Thyroid gland (tissue), 4 donors: ENCODE measurements at places on chromosomes 12 and 14. TPM values are rescaled to one million over a fixed set of nuclear protein-coding genes. Genes with fewer than 3 reads are reported as not detected.
A peak's percentile ranks its signal among the peaks of the same experiment; 100 is the strongest.

RAB15 gene
- total RNA-seq, result 6.0 TPM

KLRG1 gene
- 1.1 TPM for total RNA-seq

GSG1 gene
- total RNA-seq, result 1.2 TPM

SPX gene
- 48.2 TPM for total RNA-seq

FERMT2 gene
- 57.1 TPM for total RNA-seq

FOS gene
- 38.8 TPM for total RNA-seq

IFNG-AS1 gene
- total RNA-seq, result not detected

POTEG gene
- not detected for total RNA-seq

DNA sequence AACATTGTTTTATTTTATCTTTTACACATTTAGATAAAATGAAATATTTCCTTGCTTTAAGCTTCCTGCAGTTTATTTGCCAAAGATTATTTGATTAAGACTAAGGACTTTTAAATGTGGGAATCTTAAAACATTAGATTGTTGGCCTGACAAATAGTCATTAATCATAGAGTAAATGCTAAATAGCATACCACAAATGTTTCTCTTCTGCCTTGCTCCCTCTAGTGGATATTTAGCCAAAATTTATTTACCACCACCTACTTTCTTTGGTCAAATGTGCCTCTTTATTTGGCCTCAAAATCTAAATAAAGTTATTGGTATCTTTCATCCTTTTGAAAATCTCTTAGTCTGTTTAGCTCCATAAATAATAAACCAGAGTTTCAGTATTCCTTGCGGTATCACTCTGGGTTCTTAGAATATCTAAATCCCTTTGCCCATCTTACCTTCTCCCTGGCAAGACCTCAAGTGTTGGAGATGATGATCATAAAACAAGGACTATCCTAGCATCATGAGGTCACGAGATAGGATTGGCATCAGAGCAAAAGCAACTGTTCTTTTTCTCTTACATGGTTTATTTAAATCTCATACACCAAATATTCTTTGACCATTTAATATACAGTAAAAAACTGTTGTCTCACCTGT, 150.6 kb upstream of the AEBP2 start:
- H3K27ac ChIP-seq, result no peak overlapping the region
- no peaks in the 10 kb centered on the region for H3K36me3 ChIP-seq

- DNase-seq, result no peak
- H3K36me3 ChIP-seq, result no peaks in the 10 kb centered on the region
- H3K4me1 ChIP-seq, result no peaks in the 10 kb centered on the region
- H3K4me3 ChIP-seq, result no peak overlapping the region
- H3K27ac ChIP-seq, result no peak overlapping the region
- no peaks in the 10 kb centered on the region for H3K27me3 ChIP-seq
These were observed 177.1 kb downstream of the CCDC91 start for GRCh38 chr12:28367326-28367725.

DNA sequence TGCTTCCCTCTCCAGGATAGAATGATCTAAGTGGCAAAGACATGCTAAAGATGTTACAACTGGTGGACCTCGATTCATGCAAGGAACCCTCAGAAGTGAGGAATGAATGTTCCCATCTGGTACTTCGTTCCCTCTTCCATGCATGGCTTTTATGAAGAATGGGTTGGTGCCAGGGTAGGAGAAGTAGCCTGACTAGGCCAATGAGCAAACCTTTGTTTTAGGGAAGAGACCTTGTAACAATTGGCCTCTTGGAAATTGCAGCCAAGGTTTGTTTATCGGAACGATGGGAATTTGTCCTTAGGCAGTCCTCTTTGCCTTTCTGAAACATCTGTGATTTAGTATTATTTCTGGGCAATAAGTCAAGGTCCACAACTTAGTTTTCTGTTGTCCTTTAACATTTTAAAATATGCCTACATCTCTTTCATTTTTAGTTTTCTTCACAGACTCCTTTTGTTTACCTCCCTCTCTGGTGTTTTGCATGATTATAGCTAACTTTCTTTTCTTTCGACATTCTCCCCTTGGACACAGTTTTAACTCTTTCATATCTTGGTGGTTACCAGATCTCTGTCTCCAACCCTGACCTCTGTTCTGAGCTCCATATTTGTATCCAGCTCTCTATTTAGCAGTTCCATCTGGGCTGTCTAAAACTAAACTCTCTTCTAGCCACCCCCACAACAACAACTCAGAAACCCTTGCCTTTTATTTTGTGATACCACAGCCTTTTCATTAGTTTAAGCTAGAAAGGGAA, 70.0 kb downstream of the DIP2B start:
- no peaks in the 10 kb centered on the region for H3K36me3 ChIP-seq
- H3K4me3 ChIP-seq, result no peak overlapping the region

DNA sequence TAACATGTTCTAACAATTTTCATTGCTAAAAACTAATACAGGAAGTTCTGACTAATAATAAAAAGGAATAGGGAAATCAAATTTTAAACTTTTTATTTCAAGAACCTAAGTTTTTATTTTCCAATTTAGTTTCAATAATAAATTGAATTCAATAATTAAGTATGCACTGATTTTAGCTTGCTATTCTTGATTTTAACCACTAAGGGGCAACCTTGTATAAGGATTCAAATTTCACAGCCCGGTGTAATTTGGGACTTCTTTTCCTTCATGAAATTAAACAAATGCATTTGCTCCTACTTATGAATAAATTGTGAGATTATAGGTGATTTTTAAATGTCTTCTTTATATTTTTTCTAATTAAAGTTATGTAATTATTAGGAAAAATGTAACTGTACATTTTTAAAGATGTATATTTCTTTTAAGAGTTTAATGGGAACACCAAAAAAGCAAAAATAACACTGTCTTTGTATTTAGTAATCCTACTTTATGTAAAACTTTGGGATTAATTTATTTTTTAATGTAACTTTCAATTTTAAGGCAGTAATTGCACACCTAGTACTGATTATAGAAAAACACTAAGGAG, 241.4 kb upstream of the PDZRN4 start:
- no peaks in the 10 kb centered on the region for H3K27me3 ChIP-seq
- H3K36me3 ChIP-seq, result no peaks in the 10 kb centered on the region
- no peak overlapping the region for H3K4me3 ChIP-seq
- H3K27ac ChIP-seq, result no peak overlapping the region
- no peak for DNase-seq
- no peaks in the 10 kb centered on the region for H3K4me1 ChIP-seq

DNA sequence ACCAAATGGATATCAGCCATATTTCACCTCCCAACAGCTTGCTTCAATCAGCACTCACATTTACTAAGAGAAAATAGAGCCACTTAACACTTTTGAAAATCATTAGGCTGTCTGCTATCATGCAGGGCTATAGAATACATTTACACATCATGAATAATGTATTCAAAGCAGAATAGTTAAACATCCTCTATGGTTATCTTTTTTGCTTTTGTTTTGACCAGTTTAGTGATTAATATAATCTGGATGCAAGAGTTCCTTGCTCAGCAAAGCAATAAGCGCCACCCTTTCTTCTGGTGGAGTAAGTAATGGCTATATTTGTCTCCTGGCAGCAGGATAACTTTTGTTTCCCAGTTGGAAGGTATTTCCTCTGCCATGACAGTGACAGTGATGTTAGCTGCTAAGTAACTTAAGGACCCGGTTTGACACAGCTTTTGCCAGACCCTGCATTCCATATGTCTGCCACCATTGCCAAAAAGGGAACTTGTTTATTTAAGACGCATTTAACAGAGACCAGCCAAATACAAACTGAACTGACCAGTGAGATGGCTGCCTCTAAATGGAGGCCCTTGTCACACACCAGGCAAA, 70.3 kb upstream of the NR2C1 start:
- H3K4me3 ChIP-seq, result no peak overlapping the region
- DNase-seq, result no peak
- peaks cover 7% of the 10 kb centered on the region for H3K4me1 ChIP-seq

GRCh38 chr12:19003987-19004619, 125.4 kb upstream of the PLEKHA5 start:
- no peak overlapping the region for H3K4me3 ChIP-seq
- H3K36me3 ChIP-seq, result no peaks in the 10 kb centered on the region
- no peaks in the 10 kb centered on the region for H3K4me1 ChIP-seq
- no peak overlapping the region for H3K27ac ChIP-seq
- H3K27me3 ChIP-seq, result no peaks in the 10 kb centered on the region
- no peak for DNase-seq

GRCh38 chr14:39459795-39460478, 27.7 kb upstream of the FBXO33 start:
- no peak overlapping the region for H3K4me3 ChIP-seq
- no peaks in the 10 kb centered on the region for H3K27me3 ChIP-seq
- no peak for DNase-seq
- H3K27ac ChIP-seq, result no peak overlapping the region

GRCh38 chr12:110537605-110538409, 35.7 kb downstream of the RAD9B start:
- no peak for DNase-seq
- H3K27ac ChIP-seq, result no peak overlapping the region
- peaks cover 3% of the 10 kb centered on the region for H3K4me1 ChIP-seq
- H3K36me3 ChIP-seq, result peaks cover 21% of the 10 kb centered on the region
- H3K27me3 ChIP-seq, result no peaks in the 10 kb centered on the region

DNA sequence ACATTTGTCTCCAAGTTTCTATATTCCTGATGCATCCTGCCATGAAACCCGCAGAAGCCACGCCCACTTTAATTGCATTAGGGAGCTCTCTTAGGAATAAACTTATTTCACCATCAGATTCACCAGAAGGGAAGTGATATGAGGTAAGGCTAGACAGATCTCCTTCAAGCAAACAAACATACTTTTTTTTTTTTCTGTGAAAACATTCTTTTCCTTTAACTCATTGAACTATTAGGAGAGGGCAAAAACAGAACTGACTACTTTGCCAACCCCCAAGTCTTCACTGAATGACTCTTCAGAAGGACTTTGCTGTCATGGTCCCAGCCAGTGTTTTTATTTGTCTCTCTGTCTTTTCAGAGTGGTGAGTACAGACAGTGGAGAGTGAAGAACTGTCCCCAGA, 48.4 kb downstream of the GTF2A1 start:
- no peaks in the 10 kb centered on the region for H3K36me3 ChIP-seq
- H3K27ac ChIP-seq, result peak overlapping the region; percentile 98
- H3K27me3 ChIP-seq, result no peaks in the 10 kb centered on the region
- DNase-seq, result no peak

- no peak overlapping the region for H3K27ac ChIP-seq
- H3K4me3 ChIP-seq, result no peak overlapping the region
- H3K4me1 ChIP-seq, result peaks cover 9% of the 10 kb centered on the region
These were observed 27.7 kb downstream of the LRP6 start for GRCh38 chr12:12239127-12239526.

DNA sequence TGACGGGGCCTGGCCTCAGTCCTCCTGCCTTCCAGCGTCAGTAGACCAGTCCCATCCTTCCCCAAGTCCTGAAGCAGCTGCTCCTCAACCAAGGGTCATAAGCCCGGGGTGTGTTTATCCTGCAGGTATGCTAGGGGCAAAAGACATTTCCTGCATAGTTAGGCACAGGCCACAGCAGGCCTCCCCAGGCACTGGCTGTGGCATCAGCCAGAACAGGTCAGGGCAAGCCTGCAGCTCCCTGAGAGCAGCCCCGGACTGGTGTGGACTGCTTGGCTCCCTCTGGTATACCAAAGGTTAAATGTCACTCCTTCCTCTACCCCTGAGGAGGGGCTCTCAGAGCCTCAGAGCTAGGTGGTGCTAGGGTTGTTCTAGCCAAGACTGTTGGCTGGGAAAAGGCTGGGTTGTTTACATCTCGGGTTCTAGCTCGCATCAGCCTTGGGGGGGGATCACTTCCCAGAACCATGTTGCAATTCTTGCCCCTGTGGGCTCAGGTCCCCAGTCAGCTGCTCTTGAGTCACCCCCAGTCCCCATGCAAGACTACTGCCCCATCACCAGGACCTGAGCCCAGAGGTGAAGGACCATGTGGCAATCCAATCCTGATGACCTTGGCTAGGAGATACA, 2.9 kb downstream of the MMP14 start:
- H3K27ac ChIP-seq, result peak overlapping the region; percentile 94
- H3K4me3 ChIP-seq, result peak overlapping the region; percentile 95
- peaks cover 30% of the 10 kb centered on the region for H3K36me3 ChIP-seq
- DNase-seq, result no peak
- peaks cover 15% of the 10 kb centered on the region for H3K4me1 ChIP-seq

- no peak overlapping the region for H3K27ac ChIP-seq
- peaks cover 12% of the 10 kb centered on the region for H3K4me1 ChIP-seq
- H3K36me3 ChIP-seq, result no peaks in the 10 kb centered on the region
- H3K27me3 ChIP-seq, result no peaks in the 10 kb centered on the region
- DNase-seq, result no peak
- H3K4me3 ChIP-seq, result no peak overlapping the region
These were observed 3.4 kb downstream of the SLC22A17 start for GRCh38 chr14:23349156-23349845.

GRCh38 chr14:60274448-60274847, 25.4 kb downstream of the PPM1A start:
- peaks cover 38% of the 10 kb centered on the region for H3K4me1 ChIP-seq
- no peak overlapping the region for H3K4me3 ChIP-seq
- H3K36me3 ChIP-seq, result no peaks in the 10 kb centered on the region
- no peaks in the 10 kb centered on the region for H3K27me3 ChIP-seq
- H3K27ac ChIP-seq, result no peak overlapping the region

- H3K4me1 ChIP-seq, result peaks cover 8% of the 10 kb centered on the region
- no peak for DNase-seq
- no peak overlapping the region for H3K4me3 ChIP-seq
- peaks cover 79% of the 10 kb centered on the region for H3K36me3 ChIP-seq
- no peaks in the 10 kb centered on the region for H3K27me3 ChIP-seq
These were observed 43.6 kb downstream of the AMN start for GRCh38 chr14:102965971-102966655.

DNA sequence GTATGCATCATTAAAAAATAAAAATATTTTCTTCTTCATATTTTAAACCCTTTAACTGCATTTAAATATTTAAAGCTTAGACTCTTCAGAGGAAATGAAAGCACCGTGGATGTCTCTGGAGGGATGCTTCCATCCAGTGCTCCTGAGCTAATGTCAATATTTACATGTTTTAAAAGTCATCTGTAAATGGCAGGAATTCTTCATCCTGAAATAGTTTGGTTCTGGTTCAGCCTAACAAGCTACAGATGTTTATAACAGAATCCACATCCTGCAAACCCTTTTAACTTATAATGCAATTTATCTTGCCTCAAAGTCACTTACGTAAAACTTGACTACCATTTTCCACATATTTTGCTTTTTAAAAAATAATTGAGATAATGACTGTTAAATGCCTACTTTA, 1207.3 kb downstream of the SLC16A7 start:
- H3K36me3 ChIP-seq, result no peaks in the 10 kb centered on the region
- H3K4me3 ChIP-seq, result no peak overlapping the region
- no peak for DNase-seq
- H3K4me1 ChIP-seq, result no peaks in the 10 kb centered on the region

GRCh38 chr12:45737638-45738037, 8.1 kb downstream of the ARID2 start:
- no peaks in the 10 kb centered on the region for H3K27me3 ChIP-seq
- no peak for DNase-seq
- H3K4me1 ChIP-seq, result peaks cover 20% of the 10 kb centered on the region
- no peak overlapping the region for H3K27ac ChIP-seq
- no peaks in the 10 kb centered on the region for H3K36me3 ChIP-seq

GRCh38 chr14:65958664-65959562, 527.3 kb upstream of the CCDC196 start:
- no peak for DNase-seq
- no peaks in the 10 kb centered on the region for H3K4me1 ChIP-seq
- H3K27me3 ChIP-seq, result no peaks in the 10 kb centered on the region
- H3K27ac ChIP-seq, result no peak overlapping the region
